ENCODE measurements at places on chromosomes 16 and 17.

DNA sequence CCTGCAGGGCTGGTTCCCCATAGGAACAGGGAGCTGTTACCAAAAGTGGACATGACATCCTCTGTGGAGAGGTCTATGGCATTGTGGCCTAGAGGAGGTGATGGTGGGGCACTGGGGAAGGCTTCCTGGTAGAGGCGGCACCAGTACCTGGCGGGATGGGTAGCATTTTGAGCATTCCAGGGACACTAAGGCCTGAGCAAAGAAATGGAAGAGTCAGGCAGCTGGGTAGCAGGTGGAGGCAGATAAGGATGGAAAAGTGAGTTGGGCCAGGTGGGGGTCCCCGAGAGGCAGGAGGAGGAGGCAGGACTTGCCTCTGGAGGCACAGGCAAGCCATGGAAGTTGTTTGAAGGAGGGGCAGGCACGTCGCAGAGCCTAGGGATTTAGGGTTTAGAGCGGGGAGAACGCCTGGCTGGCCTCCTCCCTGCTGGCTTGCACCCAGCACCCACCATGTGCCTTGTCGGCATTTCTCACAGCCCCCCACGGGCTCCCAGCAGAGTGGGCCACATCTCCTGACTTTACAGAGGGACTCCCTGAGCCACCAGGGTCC, 5.1 kb upstream of the ADCY7 start:
- peak; percentile 73 for DNase-seq

DNA sequence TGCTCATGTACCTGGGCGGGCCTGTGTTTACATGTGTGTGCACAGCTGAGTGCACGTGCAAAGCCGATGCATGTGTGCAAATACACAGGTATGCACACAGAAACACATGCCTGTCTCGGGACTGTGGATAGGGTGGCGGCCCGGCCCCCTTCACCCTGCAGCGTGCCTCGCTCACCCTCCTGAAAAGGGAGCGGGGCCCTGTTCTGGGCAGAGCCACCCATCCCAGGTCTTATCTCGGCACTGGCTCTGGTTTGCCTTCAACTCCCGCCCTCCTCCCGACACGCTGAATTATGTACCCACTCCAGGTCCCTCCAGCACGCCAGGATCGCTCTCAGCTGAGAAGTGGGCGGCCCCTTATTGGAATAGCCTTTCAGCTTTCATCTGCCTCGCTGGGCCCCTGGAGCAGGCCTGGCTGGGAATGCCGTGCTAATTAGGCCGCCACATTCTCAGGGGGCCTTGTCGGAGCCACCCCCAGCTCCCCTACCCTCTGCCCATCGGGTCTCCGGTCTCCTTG, 77.8 kb downstream of the RTN4RL1 start:
- no peak for DNase-seq

DNA sequence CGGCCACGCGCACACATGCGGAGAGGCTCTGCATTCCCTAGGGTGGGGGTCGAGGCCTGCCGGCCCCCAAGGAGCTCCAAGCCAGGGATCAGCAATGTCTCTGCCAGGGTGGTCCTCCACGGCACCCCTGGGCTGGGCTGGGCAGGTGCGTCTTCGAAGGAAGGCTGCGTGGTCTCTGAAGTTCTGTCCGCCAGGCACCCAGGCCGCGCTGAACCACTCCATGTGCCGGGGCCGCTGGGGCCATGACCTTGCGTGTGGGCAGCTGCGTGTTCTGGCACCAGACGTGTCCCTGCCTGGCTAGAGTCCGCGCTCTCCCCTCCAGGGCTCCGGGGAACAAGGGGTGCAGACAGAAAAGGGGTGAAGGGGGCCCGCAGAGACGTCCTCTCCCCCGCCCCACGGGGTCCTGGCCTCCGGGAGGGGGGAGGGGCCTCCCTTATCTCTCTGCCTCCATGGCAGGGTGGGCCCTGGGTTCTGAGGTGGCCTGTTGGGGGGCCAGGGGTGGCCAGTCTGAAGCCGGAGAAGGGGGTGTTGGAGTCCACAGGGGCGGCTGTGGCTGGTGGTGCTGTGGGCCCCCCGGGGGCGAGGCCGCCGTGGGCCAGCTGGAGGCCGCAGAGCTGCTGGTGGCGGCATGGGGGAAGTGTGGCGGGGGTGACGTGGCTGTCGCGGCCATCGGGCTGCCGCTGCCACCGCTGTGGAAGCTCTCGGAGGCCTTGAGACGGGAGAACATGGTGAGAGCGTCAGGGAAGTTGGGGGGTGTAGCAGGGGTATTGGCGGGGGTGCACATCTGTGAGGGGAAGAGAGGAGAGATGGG, 5.3 kb downstream of the UBALD1 start:
- no peak for DNase-seq

- no peak for DNase-seq
Observed at GRCh38 chr17:7109461-7110322, 4.9 kb downstream of the ASGR2 start.

- no peak for DNase-seq
Observed at GRCh38 chr17:41724476-41725050, 9.9 kb downstream of the HAP1 start.

DNA sequence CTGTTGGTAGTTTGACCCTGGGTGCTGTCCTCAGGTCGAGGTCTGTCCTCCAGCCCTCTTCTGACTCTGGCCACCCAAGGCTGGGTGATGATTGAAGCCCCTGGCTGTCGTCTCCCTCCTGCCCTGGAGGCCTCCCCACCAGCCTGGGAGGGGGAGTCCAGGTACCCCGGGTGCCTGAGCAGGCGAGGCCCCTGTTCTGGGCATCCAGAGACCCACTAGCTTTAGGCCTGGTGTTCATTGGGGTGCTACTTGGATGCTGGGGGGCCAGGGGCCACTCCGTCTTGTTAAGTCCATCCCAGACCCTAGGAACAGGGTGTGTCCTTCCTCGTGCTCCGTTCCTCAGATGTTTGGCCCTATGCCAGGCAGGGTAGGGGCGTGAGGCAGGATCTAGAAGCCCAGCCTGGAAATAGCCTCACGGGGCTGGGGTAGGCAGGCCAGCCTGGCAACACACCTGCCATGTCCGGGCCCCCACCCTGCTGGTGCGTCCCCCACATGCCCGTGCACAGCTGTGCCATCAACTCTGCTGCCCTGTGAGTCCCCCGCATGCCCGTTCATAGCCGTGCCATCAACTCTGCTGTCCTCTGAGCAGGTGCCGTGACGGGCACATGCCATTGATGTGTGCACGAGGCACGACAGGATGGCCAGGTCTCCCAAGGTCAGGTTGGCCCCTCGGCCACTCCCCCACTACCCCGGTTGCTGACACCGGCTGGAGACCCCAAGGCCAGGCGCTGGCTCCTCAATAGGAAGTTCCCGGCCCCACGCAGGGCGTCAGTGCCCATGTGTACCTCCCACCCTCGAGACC, 36.9 kb downstream of the GINS2 start:
- DNase-seq: no peak

DNA sequence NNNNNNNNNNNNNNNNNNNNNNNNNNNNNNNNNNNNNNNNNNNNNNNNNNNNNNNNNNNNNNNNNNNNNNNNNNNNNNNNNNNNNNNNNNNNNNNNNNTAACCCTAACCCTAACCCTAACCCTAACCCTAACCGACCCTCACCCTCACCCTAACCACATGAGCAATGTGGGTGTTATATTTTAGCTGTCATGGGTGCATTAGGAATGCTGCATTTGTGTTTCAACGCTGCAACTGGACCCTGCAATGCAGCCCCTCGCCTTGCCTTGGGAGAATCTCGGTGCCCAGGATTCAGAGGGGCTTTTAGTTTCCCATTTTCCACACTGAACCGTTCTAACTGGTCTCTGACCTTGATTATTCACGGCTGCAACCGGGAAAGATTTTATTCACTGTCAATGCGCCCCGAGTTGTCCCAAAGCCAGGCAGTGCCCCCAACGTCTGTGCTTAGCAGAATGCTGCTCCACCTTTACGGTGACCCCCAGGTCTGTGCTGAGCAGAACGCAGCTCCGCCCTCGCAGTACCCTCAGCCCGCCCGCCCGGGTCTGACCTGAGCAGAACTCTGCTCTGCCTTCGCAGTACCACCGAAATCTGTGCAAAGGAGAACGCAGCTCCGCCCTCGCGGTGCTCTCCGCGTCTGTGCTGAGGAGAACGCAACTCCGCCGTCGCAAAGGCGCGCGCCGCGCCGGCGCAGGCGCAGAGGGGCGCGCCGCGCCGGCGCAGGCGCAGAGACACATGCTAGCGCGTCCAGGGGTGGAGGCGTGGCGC, 43.3 kb downstream of the POLR3K start:
- no peak for DNase-seq

DNA sequence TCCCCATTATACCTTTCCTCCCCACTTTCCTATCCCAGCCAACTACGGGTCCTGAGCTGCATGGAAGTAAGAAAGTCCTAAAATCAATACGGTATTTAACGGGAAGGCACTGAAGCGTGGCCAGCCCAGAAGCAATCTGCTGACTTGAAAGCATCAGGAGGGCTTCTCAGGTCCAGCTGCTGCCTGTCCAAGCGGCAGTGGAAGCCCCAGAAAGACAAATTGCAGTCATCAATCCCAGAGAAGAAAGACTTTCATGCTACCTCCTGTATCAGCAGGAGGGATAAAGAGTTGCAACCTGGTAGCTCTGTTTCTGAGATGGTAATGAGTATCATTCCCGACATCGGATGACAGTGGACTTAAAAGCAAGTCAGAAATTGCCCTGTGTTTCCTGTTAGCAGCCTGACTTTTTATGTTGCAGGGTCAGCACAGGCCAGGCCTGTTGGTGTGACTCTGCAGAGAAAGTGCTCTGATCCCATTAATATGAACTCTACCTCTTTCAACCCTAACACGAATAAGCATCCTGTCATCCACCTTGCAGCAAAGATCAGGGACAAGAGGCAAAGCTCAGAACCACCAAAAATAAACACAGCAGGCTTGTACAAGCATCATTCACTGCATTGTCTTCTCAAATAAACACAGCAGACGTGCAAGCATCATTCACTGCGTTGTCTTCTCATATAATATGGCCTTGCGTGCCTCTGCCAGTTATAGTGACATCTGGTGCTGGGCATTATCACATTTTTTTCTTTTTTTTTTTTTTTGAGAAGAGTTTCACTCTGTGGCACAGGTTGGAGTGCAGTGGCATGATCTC, 358.6 kb upstream of the CDH11 start:
- no peak for DNase-seq

- no peak for DNase-seq
Observed at GRCh38 chr17:37546302-37546701, 56.6 kb downstream of the DUSP14 start.

DNA sequence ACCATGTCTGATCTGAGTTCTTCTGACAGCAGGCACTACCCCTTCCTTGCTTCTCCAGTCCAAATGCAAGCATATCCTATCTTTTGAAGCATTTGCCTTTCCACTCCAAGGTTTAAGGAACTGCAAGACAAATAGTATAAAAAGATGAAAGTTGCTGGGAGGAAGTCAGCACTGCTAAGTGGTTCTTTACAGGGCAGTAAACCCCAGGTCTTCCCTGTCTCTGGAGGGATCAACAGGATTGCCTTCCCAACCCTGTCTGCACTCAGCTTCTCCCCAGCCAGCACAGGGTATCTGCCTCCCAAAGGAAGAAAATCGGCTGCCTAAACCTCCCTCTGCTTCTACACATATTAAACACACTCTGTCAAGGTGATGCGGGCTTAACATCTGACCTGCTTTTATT, 46.8 kb downstream of the SOX9 start:
- no peak for DNase-seq

- DNase-seq: no peak
Observed at GRCh38 chr16:68272507-68273209, 8.3 kb downstream of the SLC7A6 start.

GRCh38 chr17:4501295-4501949, 2.7 kb downstream of the SPNS2 start:
- DNase-seq: no peak

DNA sequence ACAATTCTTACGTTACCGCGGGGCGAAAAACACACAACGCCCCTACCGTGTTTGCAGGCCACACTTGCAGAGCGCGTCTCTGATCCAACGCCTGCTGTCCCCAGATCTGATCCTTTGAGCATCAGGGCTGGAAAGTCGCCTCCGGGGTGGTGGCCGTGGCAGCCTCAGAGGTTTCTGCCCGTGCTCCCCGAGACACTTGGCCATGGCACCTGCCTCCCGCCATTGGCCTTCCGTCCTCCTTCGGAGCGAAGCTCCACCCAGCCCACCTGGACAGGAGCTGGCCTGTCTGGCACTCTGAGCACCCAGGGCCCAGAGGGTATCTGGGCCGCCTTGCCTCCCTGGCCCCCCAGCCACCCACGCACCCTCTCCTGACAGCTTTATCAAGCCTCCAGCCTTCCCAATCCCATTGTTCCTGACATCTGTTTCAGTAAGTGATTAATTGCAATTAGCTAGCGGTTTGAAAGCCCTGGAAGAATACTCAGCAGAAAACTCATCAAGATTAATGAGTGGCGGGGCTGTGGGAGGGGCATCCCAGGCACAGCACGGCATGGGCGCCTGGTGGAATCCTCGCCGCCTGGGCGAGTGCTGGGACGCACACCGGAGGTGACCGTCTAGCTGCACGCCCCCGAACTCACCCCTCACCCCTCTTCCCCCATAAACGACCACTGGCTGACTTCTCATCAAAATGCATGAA, 181.5 kb upstream of the GSE1 start:
- no peak for DNase-seq

DNA sequence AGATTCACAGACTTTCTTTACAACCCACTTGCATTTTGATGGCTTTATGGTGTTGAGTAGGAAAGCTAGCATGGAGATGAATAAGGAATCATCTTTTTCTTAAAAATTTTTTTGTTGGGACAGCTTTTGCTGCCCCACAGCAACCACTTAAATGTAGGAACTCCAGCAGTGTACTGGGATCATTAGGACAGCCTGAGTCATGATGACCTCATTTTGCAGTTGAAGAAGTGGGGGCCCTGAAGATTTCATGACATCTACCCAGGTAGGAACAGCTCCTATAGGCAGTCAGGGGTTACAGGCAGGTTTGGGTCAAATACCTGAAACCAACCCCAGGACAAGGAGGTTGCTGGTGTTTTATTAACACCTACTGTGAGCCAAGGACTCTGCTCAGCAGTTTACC, 2.1 kb downstream of the METTL22 start:
- DNase-seq: no peak

GRCh38 chr16:48507391-48507790, 102.6 kb downstream of the N4BP1 start:
- no peak for DNase-seq

DNA sequence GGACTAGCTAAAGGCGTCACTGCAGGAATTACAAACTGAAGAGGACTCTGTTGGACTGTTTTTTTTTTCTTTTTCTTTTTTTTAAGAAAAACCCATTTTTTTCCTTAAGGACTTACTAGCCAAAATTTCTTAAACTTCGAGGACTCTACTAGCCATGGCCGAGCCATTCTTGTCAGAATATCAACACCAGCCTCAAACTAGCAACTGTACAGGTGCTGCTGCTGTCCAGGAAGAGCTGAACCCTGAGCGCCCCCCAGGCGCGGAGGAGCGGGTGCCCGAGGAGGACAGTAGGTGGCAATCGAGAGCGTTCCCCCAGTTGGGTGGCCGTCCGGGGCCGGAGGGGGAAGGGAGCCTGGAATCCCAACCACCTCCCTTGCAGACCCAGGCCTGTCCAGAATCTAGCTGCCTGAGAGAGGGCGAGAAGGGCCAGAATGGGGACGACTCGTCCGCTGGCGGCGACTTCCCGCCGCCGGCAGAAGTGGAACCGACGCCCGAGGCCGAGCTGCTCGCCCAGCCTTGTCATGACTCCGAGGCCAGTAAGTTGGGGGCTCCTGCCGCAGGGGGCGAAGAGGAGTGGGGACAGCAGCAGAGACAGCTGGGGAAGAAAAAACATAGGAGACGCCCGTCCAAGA, 878 bp downstream of the HEXIM1 start:
- peak; percentile 97 for DNase-seq

GRCh38 chr16:12723681-12724080, 80.0 kb downstream of the CPPED1 start:
- DNase-seq: no peak

All from lower leg skin (tissue), 4 donors.